ENCODE measurements at places on chromosomes 12 and 14.

DNA sequence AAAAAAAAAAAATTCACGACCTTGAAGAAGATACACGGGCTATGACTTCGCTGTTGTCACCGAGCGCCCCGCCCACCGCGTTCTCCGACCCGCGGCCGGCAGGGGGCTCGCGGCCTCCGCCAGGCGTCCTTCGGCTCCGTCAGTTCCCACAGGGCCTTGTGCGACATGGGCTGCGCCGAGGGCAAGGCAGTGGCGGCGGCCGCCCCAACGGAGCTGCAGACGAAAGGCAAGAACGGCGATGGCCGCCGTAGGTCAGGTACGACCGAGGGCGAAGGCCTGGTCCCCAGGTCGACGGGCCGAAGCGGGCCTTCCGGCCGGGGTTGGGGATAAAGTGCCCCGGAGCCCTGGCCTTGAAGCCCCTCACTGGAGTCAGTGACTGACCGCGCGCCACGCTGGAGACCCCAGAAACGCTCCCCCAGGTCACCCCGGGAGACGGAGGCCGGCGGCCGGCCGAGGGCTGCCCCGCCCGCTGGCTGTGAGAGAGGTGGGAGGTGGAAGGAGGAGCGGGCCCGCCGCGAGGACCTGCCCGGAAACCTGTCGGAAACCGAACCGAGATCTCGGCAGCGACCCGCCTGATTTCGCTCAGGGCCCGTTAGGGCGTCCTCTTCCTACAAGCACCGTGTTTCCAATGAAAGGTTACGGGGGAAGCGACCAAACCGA lies at the start of gene TXNRD1:
Gene TXNRD1 (plus strand): TSS at position 142 of the 660 bp plus-strand sequence. CDS start 24 bp downstream, at position 166.
- peak; percentile 82 for DNase-seq

DNA sequence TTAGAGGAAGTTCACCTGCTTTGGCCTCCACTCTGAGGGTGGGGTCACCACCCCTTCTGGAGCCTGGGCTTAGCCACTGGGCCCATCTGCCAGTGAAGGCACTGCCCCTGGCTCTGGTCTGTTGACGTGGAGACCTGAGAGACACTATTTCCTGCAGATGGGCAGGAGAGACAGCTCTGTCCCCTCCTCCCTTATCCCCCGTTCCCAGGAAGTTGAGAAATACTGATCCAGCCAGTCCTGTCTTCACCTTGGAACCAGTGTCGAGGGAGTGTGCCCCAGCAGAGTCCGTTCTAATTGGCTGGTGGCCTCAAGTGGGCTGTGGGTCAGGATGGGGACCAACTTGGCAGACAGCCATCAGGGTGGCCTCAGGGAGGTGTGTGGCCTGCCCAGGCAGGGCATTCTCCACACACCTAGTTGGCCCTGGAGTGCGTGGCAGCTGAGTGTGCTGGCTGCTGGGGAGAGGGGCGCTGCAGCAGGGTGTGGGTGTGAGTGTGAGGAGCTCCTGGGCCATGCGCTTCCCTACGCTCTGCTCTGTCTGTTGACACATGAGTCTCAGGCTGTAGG lies 25.4 kb downstream of the CLSTN3 start:
- DNase-seq: no peak

DNA sequence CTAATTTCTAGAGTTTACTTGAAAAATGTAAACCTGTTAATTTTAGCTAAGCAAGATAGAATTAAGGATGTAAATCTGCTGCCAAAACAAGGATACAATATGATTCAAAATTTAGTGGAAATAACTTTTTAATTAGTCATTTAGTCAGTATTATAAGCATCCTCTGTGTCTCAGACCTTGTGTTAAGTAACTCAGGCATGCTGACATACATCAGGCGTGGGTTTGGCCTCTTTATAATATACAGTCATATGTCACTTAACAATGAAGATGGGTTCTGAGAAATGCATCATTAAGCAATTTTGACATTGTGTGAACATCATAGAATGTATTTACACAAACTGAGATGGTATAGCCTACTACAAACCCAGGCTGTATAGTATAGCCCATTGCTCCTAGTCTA lies 386.9 kb downstream of the ZFP36L1 start:
- DNase-seq: no peak

DNA sequence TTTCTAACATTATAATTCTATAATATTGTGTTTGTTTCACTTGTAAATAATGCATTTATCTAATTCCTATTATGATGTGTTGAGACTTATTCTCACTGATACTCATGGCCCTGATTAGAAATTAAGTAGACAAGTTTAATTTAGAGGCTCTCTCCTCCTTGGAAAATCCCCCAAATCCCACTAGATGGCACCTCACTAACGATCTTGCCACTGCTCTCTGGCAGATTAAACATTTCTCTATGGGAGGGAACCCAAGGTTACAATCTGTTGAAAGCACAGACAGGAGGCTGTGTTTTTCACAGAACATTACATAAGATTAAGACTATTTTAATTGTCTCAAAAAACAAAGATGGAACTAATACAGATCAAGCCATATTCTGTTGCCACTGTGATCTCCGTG lies 318.7 kb downstream of the LRFN5 start:
- no peak for DNase-seq

DNA sequence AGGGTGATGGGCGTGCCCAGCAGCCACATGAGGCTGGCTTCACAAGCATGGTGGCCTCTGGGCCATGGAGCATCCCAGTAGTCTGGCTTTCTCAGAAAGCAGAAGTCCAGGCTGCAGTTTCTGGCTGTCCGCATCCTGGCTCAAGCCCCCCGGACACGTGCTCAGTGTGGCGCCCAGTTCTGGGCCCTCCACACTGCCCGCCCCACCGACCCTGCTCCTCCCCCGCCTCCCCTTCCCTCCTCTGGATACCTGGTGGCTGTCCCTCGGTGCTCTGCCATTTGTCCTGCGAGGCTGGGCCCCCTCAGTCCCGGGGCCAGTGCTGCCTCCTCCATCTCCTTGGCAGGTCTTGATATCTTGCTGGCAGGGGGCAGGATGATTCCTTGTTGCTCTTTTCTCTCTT lies 31.6 kb downstream of the LRCOL1 start:
- no peak for DNase-seq

DNA sequence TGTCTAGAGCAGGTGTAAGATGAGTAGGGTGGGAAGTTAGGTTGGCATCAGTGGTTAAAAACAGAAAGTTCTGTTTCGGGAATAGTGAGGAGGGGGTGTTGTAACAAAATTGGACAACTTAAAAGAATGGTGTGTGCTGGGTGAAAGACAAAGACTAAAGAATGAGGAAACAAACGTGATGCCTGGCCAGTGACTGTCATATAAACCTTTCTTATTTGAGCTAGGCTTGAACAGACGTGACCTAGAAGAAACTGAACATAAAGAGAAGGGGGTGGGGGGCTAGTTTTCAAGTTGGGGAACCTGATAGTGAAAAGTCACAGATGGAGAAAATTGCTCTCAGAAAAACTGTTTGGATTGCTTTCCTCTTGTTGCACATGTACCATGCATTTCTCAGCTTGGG lies 39.6 kb downstream of the RAD52 start:
- no peak for DNase-seq

- DNase-seq: no peak
Measured at GRCh38 chr14:92217936-92218335, 96.2 kb downstream of the CPSF2 start.

- DNase-seq: no peak
Measured at GRCh38 chr14:22026527-22026926, 352.9 kb upstream of the OR4E1 start.

- no peak for DNase-seq
Measured at GRCh38 chr12:118187751-118188435, 52.0 kb downstream of the PEBP1 start.

DNA sequence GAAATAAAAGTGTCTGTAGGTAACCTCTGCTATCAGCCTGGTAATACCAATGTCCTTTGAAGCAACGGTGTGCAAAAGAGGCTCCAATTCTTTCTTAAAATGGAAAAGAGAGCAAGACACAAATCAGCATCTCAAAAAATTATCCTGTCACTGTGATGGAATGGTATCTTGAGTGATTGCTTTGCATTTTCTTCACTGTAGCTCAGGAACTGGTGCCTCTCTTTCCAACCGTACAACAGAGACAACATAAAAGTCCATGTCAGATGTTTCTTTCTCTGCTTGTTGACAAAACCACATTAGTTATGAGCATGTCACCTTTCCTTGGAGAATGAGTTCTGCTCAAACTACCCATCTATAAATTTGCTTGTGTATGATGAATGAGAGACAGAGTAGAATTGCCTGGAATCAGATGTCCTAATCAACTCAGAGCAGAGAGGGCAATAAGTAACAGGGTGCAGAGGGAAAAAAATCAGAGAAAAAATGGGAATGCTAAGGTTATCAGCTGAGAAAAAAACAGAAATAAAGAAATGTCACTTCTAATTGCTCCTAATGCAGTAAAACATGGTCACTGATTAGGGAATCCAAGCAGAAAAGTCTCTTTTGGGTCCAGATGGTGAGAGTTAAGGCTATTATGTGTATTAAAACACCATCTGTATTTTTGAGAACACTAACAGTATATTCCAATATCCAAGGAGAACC lies 465.0 kb upstream of the ATP2B1 start:
- no peak for DNase-seq

DNA sequence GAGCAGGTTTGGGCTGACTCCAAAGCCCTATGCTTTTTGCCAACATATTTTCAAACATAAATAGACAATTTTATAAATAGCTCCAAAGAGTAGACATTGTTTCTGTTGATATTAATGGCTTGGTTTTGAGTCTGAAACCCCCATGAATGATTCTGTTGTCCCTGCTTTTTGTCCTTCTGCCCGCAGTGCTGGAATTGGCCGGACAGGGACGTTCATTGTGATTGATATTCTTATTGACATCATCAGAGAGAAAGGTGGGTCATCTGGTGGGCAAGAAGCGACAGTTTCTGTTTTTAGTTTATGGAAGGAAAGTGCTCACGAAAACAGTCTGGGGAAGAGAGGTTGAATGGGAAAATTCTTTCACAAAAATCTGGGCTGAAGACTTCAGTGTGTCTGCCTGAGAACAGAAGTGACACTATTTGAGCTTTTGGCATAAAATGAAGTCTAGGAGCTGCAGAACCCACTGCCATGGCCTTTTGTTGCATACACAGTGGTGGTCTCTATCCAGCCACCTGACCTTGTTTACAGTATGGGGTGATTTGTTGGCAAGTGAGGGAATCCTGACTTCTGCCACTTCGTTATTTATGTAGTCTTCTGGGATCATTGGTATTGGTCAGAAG lies 69.6 kb downstream of the PTPN11 start:
- DNase-seq: no peak

- DNase-seq: peak; percentile 6
Measured at GRCh38 chr12:70448371-70448770, 82.3 kb downstream of the KCNMB4 start.

DNA sequence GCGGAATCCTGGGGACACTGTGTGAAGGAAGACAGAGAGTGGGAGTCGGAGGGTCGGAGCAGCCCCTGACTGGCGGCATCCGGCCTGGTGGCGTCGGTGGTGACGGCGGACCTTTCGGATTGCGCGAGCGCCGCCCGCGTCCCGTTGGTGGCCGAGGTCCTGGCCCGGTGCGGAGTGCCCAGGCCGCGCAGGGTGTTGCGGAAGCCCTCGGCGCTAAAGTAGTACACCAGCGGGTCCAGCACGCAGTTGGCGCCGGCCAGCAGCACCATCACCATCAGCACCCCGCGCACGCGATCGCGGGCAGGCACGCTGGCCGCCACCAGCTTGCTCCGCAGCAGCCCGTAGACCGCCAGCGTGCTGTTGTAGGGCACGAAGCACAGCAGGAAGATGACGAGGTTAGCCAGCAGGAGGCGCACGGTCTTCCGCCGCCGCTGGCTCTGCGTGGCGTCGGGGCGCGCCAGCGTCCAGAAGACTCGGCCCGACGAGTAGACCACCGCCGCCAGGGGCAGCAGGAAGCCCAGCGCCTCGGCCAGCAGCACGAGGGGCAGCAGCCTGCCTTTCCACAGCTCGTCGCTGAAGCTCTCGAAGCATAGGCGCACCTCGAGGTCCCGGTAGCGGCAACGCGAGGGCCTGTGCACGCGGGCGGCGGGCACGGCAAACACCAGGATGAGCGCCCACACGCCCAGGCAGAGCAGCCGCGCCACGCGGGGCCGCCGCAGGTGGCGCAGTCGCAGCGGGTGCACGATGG lies 13.1 kb upstream of the CHD4 start:
- no peak for DNase-seq

- DNase-seq: peak; percentile 59
Measured at GRCh38 chr12:108332791-108333382, 6.2 kb downstream of the CMKLR1 start.

DNA sequence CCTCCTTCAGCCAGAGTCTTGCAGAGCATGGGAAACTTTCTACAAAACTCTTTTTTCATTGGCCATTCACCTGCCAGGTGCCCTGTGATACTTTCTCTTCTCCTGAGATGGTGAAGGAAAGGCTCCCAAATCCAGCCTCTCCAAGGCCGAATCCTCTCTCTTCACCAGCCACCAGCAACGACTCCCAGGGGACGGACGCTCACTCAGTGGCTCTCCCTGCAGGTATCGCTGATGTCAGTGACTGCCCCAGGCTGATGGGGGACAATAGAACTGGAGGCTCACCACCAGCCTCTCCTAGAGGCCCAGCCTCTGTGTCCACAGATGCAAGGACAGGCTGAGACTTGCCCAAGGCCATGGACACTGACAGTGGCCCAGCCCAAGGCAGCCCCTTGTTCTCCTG lies 204.1 kb downstream of the BCL11B start:
- no peak for DNase-seq

GRCh38 chr14:51396222-51396815 lies 156.3 kb downstream of the TMX1 start:
- peak; percentile 12 for DNase-seq

DNA sequence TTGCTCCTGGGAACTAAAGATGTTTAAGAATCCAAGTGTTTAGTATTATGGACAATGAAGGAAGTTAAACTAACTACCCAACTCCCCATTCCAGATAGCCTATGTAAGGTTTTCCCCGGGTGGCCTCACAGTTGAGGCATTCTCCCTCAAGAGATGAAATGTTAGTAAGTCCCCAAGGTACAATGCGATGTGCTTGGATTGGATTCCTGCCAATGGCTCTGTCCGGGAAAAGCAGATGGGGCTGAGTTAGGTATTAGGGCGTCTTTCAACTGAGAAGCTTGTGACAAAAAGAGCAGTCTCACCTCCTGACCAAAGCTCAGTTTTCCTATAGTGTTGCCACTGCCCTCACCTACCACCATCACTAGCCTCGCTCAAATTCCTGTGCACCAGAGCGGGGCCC lies 64.8 kb upstream of the E2F7 start:
- no peak for DNase-seq

DNA sequence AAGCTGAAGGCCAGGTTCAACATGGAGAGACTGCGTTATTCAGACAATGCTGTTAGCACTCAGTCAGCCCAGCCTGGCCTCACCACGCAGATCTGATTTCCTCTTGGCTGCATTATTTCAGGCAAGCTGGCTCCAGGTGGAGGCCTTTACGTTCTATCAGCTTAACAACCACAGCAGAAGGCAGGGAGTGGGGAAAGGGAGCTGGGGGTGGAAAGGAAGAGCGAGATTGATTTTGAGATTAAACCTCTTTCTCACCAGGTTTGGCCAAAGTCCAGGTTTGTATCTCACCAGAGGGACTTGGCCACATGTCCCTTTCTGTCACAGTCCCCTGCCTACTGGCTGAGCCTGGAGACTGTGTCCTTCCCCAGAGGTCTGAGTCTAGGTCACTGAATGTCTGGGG lies 543.7 kb upstream of the TMEM132C start:
- DNase-seq: no peak

GRCh38 chr12:112389228-112389627 lies 7.0 kb upstream of the HECTD4 start:
- no peak for DNase-seq

GRCh38 chr14:28012629-28013415 lies 753.8 kb upstream of the FOXG1 start:
- no peak for DNase-seq

All from heart right ventricle (tissue), 16 donors.